ENCODE measurements at places on chromosomes 2 and 18.

- no peak for DNase-seq
Observed at GRCh38 chr2:121868652-121869051, 113.2 kb downstream of the TSN start.

DNA sequence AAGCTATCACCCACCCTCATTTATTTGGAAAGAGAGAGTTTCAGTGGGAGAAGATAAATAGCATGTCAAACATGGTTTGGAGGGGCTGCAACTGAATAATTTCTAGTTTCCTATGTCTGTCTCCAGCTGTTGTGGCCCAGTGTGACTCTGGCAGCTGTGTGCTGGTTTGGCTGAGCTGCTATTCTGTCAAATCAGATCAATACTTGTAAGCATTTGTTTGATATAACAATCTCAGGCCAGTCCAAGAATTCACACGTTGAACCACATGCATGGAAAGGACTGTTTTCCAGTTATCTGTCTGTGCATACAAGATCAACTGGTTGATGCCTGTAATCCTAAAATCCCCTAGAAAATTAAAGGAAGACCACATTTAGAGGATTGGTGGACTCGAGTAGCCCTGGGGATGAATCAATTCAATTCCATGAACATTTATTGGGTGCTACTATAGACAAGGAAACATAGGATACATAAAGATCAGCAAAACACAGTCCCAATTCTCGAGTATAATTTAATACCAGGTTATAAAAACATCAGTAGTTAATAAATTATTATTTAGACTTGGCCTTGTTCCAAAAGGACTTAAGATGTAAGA lies 209.0 kb upstream of the PARD3B start:
- no peak for DNase-seq

GRCh38 chr18:48312066-48312465 lies 97.1 kb downstream of the ZBTB7C start:
- DNase-seq, result no peak

GRCh38 chr2:29314816-29315571 lies 199.8 kb downstream of the CLIP4 start:
- peak; percentile 30 for DNase-seq
